NCI-H446 treated with DMSO at 0.1 percent for 48 hours (cell line): ENCODE measurements at places on chromosomes 3 and 15.

- DNase-seq: no peak
These were observed 22.7 kb downstream of the ST6GAL1 start for GRCh38 chr3:186953011-186953487.

GRCh38 chr3:37162501-37163245 is 11.7 kb downstream of the LRRFIP2 start:
- no peak for DNase-seq

DNA sequence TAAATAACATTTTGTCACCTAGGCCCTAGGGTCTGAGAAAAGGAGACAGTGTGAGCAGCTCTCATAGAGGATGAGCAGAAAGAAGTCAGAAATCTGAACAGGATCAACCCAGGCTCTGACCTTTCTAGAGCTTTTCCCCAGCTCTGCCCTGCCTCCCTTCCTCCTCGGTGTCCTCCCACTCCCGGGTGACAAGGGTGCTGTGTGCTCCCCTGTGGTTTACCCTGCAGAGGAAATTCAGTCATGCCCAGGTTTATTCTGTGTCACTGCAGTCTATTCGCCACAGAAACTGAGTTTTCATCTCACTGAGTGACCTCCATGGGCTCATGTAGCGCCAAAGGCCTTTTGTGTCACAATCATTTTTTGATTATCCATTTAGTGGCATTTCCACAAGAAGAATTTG is 76.6 kb downstream of the IL12A start:
- DNase-seq: no peak

- DNase-seq: no peak
These were observed 95.3 kb downstream of the SLC9A9 start for GRCh38 chr3:143753006-143753405.

DNA sequence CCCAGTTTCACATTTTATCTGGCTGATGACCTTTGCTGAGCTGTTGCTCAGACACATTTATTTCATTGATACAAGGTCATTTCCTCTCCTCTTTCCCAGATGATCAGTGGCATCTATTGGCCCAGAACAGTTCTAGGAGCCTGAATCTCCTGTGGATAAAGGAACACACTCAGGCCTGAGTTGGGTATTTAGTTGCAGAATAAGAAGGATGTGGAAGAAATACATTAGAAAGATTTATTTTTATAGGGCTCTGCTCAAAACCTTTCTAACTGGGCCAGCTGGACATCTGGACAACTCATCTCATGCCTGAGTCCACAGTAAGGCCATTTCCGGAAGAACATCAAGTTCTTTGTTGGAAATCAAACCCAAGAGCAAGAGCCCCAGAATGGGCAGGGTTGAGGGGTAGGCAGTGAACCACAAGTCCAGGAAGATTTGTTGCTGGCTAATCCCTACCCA is 19.7 kb upstream of the MFGE8 start:
- DNase-seq: no peak

DNA sequence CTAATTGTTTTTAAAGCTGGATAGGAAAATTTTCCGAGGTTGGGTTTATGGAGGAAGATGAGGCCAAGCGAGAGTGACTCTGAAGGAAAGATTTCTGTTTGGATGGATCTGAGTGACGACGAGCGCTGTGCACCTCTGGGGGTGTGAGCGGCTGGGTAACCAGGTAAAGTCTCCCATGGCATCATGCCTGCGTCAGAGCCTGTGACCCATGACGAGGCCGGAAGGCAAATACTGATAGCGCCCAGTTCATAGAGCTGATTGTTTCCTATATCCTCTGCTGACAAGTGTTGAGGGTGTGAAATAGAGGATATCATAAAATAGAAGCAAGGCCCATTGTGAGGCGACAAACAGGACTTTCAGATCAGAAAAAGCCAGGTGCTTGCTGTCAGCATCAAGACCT is 33.7 kb upstream of the MAGEF1 start:
- DNase-seq: no peak

- no peak for DNase-seq
These were observed 40.4 kb downstream of the BHLHE40 start for GRCh38 chr3:5019411-5020241.

DNA sequence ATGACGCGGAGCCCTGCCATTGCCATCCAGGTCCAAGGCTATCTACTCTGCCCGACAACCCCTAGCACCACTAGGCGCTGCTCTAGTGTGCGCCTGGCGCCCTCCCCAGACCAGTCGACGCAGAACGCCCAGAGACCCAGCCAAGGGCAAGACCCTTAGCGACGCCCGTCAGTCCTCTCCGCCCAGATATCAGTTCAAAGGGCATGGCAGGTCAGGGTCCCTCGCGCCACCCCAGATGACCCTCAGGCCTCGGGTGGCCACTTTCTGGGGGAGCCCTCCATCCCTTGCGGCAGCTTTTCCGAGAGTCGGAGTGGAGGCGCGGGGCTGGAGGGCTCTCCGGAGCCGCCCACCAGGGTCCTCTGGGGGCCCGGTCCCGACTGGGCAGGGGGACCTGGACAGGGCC is 371 bp upstream of the CLSTN2 start:
- DNase-seq: peak; percentile 68

DNA sequence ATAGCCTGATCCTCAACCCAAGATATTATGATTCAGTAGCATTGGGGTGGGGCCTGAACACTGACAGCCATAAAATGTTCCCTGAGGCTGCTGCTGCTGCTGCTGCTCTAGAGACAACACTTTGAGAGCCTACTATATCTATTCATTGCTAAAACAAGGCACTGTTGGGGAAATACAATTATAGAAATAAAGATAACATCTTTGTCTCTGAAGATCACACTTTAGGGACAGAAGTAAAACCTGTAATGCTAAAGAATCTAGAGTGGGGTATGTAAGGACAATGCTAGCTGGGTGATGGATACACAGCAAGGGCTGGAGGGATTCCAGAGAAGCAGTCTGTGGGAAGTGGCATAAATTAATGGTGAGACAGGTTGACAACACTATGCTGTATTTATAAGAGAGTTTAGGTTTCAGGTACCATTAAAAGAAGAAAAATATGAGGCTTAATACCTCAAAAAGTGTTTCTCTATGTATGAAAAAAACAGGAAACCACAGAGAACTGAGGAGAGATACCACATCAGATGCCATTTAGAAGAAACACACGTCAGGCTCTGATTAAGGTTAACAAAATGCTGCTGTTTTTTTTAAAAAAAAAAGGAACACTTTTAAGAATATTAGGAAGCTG is 115.9 kb downstream of the CBLB start:
- DNase-seq: no peak

DNA sequence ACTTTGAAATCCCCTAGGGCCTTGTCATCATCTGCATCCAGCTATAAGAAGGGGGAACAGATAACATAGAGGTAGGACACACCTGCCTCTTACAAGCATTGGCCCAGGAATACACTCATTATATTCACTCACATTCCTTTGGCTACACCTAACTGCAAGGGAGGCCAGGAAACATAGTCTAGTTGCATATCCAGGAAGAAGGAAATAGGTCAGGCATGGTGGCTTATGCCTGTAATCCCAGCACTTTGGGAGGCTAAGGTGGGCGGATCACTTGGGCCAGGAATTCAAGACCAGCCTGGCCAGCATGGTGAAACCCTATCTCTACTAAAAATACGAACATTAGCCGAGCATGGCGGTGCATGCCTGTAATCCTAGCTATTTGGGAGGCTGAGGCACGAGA is 48.8 kb downstream of the GTPBP8 start:
- DNase-seq: no peak

DNA sequence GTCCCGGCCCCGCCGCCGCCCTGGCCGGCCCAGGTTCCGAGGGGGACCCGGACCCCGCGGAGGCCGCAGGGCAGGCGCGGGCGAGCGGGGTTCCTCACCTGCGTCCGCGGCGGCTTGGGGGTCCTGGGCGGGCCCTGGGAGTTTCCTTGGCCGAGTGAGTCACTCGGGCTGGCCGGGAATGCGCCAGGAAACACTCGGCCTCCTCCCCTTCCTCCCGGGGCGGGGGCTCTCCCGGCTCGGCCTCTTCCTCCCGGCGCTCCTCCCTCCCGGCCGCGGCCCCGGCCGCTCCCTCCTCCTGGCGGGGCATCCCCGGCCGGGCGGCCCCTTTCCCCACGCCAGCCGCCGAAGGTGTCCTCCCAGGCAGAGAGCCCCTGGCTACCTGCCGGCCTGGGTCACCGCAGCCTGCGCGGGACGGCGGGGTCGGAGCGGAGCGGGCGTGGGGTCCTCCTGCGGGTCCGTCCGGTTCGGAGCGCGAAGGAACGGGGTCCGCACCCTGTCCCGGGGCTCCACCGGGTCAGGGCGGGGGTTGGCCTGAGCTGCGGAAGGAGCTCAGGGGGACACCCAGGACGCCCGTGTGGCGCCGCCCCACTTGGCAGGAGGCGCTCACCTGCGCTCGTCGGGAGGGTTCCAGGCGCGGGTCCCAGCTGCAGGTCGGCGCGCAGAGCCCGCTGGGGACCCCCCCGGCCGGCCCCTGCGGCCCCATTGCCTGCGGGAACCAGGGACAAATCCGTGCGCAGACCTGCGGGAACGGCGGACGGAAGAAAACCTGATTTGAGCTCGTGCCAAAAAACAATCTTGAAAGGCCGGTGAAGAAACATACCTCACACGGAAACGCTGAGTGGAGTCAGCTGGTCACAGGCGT is at the start of gene CYFIP1:
Gene CYFIP1 (minus strand): TSS at position 180 of the 862 bp plus-strand sequence. CDS start 33,083 bp downstream, outside the sequence.
- peak; percentile 25 for DNase-seq

- DNase-seq: no peak
These were observed 8.5 kb downstream of the ITPKA start for GRCh38 chr15:41501931-41502794.

- no peak for DNase-seq
These were observed 937.6 kb downstream of the MCTP2 start for GRCh38 chr15:95168951-95169431.

GRCh38 chr3:88809993-88810392 is 297.4 kb upstream of the EPHA3 start:
- DNase-seq: no peak

- DNase-seq: no peak
These were observed 111.0 kb upstream of the SYNPR start for GRCh38 chr3:63167113-63167512.

GRCh38 chr15:45134682-45135604 is 5.1 kb downstream of the DUOX1 start:
- DNase-seq: no peak

GRCh38 chr3:149713730-149714654 is 38.3 kb downstream of the COMMD2 start:
- DNase-seq: no peak

DNA sequence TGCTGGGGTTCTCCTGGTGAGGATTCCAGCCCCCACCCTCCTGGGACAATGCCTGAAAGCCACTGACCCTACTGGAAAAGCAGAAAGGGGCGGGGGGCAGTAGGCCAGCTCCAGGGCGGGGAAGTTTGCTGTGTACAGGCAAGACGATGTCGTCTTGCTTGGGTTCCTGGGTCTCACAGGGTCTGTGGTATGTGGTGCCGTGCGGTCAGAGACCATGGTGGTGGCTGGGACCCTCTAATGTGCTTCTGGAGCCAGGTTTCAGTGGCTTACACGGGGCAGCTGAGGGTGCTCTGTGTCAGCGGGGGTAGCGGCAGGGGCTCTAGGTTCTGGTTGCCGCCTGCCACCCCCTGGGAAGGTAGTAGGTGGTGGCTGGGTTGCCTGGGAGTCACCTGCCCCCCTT is 54.2 kb downstream of the RHCG start:
- no peak for DNase-seq

GRCh38 chr15:44537735-44538240 is 841 bp downstream of the EIF3J start:
- DNase-seq: no peak

- peak; percentile 82 for DNase-seq
These were observed 63.0 kb downstream of the SH3BP5 start for GRCh38 chr3:15269091-15269989.

DNA sequence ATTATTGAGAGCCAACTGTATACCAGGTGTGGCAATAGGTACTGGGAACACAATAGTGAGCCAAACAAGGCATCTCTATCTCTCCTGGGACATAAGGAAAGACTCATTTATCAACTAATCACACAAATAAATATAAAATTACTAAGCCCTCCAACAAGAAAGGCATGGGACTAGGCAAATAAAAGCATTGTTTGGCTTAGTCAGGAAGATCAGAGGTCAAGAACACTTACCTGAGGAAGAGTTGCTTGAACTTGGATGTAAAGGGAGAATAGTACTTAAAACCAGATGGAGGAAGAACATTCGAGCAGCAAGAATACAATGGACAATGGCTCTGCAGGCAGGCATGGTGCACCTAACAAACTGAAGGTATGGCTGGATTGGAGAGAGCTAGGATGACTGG is 300.7 kb downstream of the WDR72 start:
- DNase-seq: no peak

DNA sequence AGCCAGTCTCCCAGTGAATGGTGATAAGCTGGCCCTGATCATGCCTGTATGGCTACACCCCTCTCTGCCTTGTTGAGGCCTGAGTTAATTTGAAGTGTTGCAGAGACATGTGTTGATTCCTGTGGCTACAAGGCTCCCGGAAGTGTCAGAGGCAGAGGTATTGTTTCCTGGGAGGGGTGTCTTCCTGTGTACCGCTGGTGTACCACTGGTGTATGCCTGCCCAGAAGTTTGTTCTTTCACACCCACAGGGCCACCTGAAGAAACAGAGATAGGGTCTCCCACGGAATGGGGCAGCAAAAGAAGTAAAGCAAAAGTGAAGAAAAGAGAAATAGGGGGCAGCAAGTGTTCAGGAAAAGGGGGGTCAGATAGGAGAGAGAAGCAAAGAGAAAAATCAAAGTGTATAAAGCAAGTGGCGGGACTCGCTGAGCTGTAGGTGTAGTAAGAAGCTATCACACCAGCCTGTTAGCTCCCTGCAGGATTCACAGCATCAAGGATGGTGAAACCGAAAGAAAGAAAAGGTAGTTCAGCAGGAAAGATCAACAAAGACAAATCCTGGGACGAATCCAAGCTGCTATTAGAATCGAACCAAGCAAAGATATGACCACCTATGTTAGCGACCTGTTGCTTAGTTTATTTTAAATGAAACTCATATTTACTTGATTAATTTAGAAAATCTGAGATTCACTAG is 36.6 kb upstream of the CD47 start:
- DNase-seq: no peak

GRCh38 chr3:78754066-78754743 is 1013.6 kb downstream of the ROBO1 start:
- peak; percentile 22 for DNase-seq

DNA sequence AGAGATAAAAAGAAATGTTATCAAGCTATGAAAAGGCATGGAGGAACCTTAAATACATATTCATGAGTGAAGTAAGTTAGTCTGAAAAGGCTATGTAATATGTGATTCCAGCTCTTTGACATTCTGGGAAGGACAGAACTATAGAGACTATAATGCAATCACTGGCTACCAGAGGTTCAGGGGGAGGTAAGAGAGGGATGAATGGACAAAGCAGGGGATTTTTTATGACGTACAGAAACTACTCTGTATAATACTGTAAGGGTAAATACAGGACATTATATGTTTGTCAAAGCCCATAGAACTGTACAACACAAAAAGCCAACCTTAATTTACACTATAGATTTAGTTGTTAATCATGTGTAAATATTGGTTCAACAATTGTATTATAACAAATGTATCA is 46.1 kb downstream of the MCTP2 start:
- DNase-seq: no peak

GRCh38 chr15:45456212-45457106 is 66.1 kb downstream of the SLC30A4 start:
- DNase-seq: peak; percentile 2

- DNase-seq: no peak
These were observed 6.1 kb upstream of the SCG3 start for GRCh38 chr15:51675234-51675633.

- DNase-seq: no peak
These were observed 590 bp downstream of the POLR2H start for GRCh38 chr3:184361932-184362667.

- DNase-seq: no peak
These were observed 427.9 kb upstream of the AGTR1 start for GRCh38 chr3:148269816-148270215.
